ENCODE measurements at places on chromosomes 3 and 15. TPM values are rescaled to one million over a fixed set of nuclear protein-coding genes. Genes with fewer than 3 reads are reported as not detected.

DNA sequence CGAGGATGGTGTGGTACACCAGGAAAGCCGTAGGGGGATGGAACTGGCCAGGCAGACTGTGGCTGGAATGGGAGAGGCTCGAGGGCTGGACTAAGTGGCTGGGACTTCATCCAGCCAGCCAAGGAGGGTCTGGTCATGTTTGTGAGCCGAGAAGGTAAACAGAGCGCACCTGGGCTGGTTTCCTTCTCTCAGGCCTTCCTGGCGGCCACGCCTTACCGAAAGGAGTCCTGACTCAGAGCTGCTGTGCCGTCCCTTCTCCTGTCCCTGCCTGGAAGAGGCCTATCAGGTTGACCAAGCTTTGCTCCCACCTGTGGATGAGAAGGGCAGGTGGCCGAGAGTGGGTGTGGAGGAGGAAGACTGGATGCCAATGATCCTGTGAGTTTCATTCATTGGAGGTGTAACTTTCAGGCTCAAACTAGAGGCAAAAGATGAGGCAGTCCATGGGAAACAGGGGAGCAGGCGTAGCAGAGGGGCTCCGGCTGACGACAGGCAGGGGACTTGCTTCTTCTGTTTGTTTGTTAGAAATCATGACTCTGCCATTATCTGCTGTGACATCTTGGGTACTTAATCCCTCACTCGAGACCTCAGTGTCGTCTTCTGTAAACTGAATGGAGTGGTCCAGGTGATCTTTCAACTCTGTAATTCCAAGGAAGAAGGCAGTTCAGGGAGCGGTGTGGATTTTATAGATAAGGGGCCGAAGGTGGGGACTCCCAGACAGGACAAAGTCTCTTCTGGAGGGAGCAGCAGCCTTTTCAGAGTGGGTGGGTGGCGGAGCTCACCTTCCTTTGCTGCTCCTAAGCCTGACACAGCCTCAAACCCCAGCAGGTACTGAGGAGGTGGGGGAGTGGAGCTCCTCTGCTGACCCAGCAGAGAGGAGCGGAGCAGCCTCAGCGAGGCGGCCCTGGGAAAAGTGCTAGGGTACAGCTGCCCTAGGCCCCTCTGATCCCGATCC, 71.8 kb upstream of the GATM start:
- DNase-seq: no peak

DNA sequence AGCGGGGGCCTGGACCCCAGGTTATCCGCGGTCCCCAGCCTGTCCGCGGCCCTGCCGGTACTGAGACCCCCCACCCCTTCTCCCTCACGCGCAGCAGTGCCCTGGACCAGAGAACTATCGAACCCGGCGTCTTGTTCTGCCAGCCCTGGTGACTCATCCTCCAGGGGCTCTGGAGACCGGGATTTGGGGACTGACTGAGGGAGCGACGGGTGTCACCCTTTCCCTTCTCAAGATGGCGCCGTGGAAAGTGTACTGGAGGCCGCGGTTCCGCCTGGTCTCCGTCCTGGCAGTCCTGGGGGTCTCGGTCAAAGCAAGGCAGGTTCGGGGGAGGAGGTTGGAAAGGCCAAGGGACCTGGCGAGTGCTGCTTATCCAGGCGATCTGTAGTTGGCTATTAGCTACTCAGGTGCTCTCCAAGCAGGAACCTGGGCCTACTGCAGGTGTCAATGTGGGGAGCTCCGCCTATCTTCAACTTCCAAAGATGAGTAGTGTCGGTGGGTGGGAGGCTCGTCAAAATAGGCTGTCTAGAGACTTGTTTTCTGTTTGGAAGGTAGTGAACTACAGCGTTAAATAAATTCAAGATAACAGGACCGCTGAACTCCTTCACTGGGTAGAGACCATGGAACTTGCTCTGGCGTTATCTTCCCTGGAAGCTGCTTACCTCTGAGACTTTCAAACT, 790 bp downstream of the RAB5A start:
- DNase-seq: peak; percentile 40

- no peak for DNase-seq
Observed at GRCh38 chr3:120608506-120608905, 12.4 kb downstream of the NDUFB4 start.

- DNase-seq: peak; percentile 78
Observed at GRCh38 chr15:94965593-94965992, 734.2 kb downstream of the MCTP2 start.

DNA sequence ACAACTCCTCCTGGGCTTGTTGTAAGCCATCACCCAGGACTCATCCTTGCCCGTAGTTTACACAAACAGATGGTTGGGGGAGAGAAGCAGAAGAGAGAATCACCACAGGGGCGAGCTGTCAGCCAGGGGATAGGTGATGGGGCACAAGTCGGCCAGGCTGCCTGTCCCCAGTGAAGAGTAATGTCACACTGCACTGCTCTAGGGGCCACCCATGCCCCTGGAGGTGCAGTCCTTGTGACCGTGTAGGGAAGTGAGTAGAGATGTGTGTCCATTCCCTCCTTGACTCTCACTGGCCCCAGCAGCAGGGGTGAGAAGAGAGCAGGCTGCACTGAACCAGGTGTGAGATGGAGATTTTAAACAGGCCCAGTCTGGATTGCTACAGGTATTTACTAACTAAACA, 17.1 kb upstream of the PRSS50 start:
- DNase-seq: no peak

DNA sequence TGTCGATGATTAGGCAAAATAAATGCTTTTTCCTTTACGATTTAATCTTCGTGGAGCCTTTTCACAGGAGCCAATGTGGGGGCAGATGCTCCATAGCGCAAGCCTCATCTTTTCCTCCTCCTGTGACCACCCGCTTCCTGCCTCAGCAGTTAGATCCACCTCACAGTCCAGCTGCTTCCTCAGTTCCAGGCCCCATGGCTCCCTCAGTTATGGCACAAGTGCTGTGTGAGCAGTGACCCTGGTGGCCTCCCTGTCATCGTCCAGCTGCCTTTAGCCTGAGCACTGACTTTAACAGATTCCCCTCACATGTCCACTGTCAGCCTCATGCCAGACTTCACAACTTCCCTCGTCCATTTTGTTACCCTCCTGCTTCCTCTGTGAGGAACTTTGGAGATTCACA, 424.6 kb upstream of the GBE1 start:
- DNase-seq: no peak

DNA sequence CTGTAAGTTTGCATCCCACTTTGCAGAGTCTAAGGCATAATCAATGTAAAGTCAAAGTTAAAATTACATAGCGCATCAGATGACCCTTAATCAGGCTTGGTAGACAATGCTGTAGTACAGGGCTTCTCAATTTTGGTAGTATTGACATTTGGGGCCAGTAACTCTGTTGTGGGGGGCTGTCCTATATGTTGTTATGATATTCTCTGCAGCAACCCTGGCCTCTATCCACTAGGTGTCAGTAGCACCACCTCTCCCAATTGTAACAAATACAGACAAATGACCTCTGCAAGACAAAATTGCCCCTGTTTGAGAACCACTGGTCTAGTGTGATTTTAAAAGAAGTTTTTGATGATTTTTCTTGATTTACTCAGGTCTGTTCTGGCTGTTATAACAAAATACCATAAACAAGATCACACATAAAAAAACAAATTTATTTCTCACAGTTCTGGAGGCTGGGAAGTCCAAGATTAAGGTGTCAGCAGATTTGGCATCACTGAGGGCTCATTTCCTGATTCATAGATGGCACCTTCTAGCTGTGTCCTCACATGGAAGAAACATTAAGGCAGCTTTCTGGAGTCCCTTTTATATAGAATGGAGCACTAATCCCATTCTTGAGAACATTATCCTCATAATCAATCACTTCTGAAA, 37.6 kb upstream of the SLC9A9 start:
- peak; percentile 50 for DNase-seq

GRCh38 chr3:148911173-148911572, 46.1 kb downstream of the CPA3 start:
- DNase-seq: peak; percentile 15

Gene PRR20G
- total RNA-seq: not detected

GRCh38 chr3:119530456-119530855, 29.0 kb downstream of the CD80 start:
- DNase-seq: peak; percentile 10

- DNase-seq: no peak
Observed at GRCh38 chr3:51983578-51984268, 388 bp downstream of the ACY1 start.

- DNase-seq: no peak
Observed at GRCh38 chr3:138317687-138318086, 12.0 kb downstream of the NME9 start.

DNA sequence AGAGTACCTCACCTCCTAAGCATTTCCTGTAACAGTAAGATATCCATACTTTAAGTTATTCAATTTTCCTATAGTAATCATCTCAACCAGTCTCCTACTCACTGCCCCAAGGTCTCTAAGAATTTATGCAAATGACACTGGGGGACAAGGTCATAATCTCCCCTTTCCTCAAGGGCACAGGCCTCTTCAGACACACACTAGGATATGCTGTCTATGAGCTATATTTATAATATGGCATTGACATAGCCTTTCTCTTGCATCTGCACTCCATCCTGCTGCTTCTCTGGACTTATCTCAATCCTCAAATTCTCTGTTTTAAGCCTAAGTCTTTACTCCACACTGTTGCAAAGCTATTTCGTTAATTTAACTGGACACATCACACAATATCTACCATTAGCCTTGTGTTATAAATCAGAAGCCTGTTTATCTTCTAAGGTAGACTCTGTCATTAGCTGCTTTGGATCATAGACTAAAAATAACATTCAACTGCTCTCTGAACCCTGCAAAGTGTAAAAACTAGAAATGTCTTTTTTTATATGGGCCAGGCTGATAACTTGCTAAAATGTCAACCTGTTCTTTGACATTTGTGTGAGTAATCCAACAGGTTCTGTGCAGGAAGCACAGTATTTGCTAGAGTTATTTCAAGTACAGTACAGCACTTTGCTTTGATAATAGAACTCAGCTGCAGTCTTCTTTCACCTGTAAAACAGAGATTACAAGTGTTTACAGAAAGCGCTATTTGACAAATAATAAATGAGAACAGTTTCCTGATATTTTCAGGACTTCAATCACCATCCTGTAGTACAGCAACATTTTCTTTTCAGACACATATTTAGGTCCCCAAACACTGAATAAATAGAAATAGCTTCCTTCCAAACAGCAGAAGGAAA, 17.8 kb upstream of the SEC62 start:
- DNase-seq: no peak

Gene LMLN
- 12.2 TPM for total RNA-seq

- DNase-seq: peak; percentile 84
Observed at GRCh38 chr15:35696767-35697231, 150.8 kb upstream of the DPH6 start.

Gene UBE2E2
- 32.4 TPM for total RNA-seq

- DNase-seq: peak; percentile 19
Observed at GRCh38 chr3:183220828-183221227, 32.2 kb upstream of the B3GNT5 start.

DNA sequence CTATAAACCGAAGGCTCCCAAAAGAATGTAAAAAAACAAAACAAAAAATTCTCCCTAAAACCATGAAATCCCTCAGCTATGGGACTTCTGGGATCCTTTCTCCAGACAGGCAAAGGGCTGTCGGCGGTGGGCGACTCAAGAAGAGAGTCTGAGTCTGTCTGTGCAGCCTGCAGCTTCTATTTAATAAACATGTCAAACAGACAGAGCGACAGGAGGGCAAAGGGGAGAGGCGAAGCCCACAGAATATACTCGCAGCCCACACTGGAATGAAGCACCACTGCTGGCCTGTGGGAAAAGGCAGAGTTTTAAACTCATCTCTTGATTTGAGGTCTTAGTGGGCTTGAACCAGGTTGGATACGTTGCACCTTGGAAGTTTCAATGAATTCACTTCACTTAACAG, 40.2 kb downstream of the ISL2 start:
- DNase-seq: no peak

Gene PLOD2
- 197 TPM for total RNA-seq

- DNase-seq: no peak
Observed at GRCh38 chr3:50430950-50431435, 71.7 kb upstream of the TMEM115 start.

- no peak for DNase-seq
Observed at GRCh38 chr3:193884027-193884426, 251.9 kb upstream of the HES1 start.

DNA sequence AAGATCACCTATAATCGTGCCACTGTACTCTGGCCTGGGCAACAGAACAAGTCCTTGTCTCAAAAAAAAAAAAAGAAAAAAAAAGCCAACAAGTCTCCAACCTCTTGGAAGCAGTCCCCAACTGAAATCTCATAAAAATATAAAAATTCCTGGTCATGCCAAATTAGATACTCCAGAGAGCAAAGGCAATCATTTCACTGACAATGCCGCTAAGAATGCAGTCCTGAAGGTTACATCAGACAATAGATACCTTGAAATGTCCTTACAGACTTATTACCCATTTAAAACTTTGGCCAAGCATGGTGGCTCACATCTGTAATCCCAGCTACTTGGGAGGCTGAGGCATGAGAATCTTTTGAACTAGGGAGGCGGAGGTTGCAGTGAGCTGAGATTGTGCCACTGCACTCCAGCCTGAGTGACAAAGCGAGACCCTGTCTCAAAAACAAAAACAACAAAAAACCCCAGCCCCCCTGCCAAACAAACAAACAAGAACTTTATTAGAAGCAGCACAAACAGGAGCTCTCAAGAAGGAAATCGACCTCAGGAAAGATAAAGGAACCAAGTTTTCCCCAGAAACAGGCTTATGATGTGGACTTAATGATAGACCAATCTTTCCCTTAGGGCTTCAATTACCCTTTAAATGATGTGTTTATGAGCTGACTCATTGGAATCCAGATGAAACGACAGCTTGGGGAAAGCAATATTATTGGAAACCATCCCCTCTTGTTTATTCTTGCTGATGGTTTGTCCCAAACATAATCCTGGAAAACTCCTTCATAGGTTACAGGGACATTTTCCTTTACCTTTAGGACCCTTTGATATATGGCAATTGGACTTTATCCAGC, 53.1 kb upstream of the XCR1 start:
- DNase-seq: peak; percentile 25

Gene FETUB
- total RNA-seq: not detected

DNA sequence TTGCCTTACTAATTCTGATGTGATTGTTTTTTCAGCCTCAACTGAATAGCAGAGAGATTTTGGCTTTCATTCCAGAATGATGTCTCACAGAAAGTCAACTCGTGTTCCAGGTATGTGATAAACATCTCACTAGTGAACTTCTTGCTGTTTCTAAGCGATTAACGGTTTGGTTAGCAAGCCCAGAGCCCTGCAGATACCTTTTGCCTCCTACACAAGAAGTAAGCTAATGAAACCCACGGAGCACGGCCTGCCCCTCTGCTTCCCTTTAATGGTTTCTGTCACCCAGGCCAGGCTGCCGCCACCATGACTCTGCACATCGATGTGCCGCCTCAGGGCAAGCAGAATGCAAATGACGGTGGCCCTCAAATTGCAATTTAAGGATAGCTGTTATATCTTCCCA, 155.9 kb upstream of the ICE2 start:
- DNase-seq: no peak

Gene THAP10
- total RNA-seq: 8.9 TPM

- DNase-seq: peak; percentile 78
Observed at GRCh38 chr3:160413613-160414248, 14.3 kb downstream of the SMC4 start.

DNA sequence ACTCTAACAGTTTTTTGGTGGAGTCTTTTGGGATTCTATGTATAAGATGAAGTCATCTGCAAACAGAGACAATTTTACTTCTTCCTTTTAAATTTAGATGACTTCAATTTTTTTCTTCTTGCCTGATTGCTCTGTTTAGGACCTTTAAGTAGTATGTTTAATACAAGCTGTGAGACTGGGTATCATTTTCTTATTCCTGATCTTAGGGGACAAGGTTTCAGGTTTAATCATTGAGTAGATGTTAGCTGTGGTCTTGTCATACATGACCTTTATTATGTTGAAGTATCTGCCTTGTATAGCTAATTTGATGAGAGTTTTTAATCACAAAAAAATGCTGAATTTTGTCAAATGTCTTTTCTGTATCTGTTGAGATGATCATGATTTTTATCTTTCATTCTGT, 20.6 kb downstream of the GRM2 start:
- no peak for DNase-seq

Data from LHCN-M2 (cell line).